Activated CD4-positive, alpha-beta T cell treated with anti-CD3 and anti-CD28 coated beads, Interleukin-2, amount 10 ng/mL, durations not matched to agents 7 days and 5 days (primary cell): ENCODE measurements at places on chromosomes 7 and 10. TPM values are rescaled to one million over a fixed set of nuclear protein-coding genes. Genes with fewer than 3 reads are reported as not detected.

DNA sequence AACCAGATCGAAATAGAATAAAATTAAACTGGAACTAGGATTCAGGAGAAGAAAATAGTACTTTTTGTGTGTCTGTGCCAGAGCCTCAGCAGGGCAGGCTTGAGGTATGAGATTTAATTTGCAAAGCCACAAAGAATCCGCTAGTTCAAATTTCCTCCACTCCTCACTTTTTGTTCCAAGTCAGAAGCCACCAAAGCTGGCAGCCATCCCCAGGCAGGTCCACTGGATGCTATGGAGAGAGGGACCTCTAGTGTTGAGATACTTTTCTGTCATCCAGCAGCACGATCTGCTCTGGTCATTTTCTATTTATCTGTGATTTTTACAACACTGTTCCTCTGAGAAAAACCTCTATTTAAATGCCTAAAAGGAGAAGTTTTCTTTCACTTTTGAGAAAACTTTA lies 147.9 kb upstream of the FRMD4A start:
- DNase-seq = no peak

- DNase-seq = no peak
Measured at GRCh38 chr7:123974326-123974908, 49.4 kb downstream of the SPAM1 start.

GRCh38 chr7:109751241-109751640 lies 1181.6 kb downstream of the DNAJB9 start:
- DNase-seq = no peak

GRCh38 chr10:20271490-20271889 lies 455.3 kb downstream of the PLXDC2 start:
- DNase-seq = no peak

DNA sequence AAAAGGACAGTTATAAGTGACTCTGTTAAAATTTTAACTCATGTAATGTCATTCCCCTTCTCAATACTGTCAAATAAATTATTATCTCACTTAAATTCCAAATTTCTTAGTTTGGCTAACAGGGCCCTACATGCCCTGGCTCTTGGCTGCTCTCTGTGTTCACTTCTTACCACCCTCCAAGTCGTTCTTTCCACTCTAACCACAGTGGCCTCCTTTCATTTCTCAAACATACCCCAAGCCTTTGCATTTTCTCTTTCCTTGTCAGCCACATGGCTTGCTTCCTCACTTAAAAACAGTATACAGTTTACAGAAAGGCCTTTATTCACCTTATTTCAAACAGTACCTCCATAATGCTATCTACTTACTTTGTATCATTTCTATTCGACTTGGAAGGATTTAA lies 737.1 kb upstream of the ZWINT start:
- no peak for DNase-seq

DNA sequence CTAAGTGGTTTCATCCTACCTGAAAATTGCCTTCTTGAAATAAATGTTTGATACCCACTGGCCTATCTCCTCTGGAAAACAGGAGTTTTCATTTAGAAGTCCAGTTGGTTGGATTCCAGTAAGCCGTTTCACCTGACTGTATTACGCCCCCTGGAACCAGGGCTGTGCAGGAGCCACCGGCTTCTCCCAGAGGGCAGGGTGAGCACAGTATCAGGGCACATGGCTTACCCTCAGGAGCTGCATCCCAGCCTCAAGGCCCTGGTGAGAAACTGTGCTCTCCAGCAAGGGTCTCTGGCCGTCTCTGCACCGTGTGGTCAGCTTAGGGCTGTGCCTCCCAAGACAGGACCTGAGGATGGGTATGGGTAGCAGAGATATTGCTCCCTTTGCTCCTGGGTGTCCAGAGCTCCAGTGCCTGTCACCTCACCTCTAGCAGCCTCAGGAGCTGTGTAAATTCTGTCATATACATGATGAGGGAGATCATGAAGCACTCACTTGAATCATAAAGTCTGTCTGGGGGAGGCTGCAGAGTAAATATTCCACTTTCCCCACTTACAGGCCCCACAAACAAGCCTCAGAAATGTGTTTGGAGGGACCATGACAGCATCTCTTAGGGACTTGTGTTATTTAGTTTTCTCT lies 109.6 kb upstream of the SAMD8 start:
- DNase-seq = no peak

DNA sequence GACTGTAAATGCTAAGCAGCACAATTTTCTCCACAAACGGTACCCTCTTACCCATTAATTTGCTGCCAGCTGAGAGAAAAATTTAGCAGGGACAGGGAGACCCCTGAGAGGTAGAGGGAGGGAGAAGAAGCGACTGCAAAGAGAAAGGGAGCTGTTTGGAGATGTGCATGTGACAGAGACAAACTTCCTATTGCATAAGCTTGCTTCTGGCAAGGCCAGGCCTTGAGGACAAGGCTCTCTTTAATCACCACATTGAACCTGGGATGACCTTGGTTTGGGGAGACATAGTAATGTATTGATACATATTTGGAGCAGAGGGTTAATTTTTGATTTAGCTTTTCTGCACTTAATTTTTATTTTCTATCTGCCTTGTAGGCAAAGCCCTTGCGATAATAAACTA lies 31.1 kb upstream of the HIBADH start:
- DNase-seq = no peak

The SFXN2 gene
- total RNA-seq = 23.6 TPM

DNA sequence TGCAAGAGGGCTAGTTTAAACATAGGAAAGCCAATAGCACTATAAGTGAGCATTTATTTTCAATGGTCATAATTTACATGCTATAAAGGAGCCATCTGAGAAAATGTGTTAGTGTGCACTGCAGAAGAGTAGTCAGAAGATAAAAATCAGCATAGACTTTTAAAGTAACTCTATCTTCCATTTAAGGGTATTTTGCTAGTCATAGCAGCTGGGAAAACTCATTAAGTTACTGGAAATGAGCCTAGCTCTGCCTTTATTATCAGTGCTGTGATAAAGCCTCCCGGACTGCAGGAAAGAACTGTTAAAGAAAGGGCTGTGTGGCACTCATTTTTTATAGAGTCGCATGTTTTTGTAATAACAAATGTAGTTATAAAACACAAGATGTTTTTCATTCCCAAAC lies 825.8 kb upstream of the POM121L12 start:
- no peak for DNase-seq

The TSPAN12 gene
- not detected for total RNA-seq

DNA sequence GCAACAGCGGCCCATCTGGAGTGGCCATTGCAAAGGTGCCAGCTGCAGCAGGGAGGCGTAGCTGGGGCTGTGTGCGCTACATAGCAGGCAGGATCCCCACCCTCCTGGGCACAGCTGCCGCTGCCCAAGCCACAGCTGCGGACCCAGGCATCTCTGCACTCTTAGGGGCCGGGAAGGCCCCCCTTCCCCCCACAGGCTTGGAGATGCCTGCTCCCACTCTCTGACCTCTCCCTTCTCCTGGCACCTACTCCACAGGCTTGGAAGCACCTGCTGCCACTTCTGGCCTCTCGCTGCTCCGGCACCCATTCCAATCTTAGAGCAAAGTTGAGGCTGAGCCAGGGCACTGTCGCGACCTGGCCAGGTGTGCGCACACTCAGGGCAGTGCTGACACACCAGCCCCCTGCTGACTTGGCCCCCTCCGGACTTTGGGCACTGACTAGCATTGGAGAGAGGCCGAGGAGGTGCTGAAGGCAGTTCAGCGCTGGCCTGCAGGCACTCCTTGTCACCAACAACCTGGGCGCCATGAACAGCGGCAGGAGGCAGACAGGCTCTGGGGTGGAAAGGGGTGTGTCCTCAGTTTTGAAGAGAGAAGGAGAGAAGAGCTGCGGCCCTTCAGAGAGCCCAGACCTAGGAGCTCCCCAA lies 18.4 kb downstream of the RBM48 start:
- DNase-seq = no peak

DNA sequence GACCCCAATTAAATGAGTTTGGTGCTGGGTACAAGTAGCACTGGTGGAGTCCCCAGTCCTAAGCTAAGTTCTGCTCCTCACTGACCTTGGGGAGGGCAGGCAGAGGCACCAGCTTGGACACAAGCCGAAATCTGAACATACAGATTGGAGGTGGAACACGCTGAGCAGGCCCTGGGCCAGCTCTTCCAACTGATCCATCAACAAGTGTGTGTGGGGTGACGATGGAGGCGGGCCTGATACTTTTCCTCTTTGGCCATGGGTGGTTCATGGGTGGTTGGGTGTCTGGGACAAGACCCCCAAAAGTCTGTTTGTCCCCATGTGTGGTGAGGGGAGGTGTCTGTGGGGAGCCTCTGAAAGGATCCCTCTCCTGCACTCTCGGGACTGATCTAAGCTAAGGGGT lies 1.9 kb downstream of the ADCYAP1R1 start:
- DNase-seq = no peak

The TLX1 gene
- not detected for total RNA-seq
